ENCODE measurements at places on chromosomes 7 and 10.

GRCh38 chr7:88042157-88042556, 108.1 kb downstream of the ADAM22 start:
- no peak for DNase-seq

GRCh38 chr10:25261110-25261509, 86.3 kb downstream of the GPR158 start:
- no peak for DNase-seq

DNA sequence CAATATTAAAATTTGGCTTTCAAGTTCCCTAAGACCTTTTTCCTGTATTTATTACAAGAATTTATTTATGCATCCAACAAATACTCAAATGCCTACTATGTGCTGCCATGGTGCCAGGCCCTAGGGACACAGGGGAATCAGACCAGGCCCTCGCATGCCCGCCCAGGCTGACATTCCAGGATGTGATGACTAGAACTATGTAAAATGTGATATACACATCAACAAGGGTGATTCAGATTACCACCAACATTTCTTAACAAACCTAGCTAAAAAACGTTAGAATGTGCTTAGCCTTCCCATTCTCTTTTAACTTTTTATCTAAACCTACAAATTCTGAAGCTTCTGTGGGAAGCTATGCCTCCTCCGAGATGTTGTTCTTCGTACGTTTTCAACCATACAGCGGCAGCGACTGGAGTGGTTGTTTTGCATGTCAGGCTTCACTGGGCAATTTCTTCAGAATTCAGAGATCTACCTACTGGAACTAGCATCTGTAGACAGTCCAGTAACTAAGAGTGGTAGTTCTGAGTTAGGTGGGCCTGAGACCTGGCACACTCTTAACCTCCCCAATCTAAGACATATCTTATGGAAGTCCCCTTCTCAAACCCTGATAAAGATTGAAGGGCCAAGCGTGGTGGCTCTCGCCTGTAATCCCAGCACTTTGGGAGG, 22.1 kb downstream of the GNA12 start:
- DNase-seq = peak; percentile 48

- DNase-seq = no peak
Measured at GRCh38 chr10:77700086-77700485, 62.5 kb upstream of the KCNMA1 start.

- no peak for DNase-seq
Measured at GRCh38 chr10:37803269-37803668, 54.1 kb downstream of the ZNF248 start.

DNA sequence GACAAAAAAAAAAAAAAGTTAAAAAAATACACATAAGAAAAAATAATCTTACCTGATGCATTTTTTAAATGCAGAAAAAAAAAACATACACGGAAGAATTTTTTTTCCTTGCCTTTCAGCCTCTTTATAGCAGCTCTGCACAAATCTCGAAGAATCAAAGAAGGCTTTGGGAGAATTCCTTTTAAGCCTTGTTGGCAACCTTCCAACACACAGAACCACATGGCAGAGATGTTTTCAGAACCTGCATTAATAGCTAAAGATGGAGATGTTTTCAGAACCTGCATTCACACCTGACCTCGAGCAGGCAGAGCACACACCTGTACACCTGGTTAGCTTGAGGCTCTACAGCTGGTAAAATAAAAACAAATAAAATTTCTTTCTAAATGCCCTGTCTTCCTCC, 65.6 kb downstream of the DOCK4 start:
- no peak for DNase-seq

GRCh38 chr7:48285373-48285772, 114.1 kb downstream of the ABCA13 start:
- no peak for DNase-seq

All from GM06990 (cell line).